HuH-7.5 (cell line): ENCODE measurements at places on chromosomes 2 and 18.

DNA sequence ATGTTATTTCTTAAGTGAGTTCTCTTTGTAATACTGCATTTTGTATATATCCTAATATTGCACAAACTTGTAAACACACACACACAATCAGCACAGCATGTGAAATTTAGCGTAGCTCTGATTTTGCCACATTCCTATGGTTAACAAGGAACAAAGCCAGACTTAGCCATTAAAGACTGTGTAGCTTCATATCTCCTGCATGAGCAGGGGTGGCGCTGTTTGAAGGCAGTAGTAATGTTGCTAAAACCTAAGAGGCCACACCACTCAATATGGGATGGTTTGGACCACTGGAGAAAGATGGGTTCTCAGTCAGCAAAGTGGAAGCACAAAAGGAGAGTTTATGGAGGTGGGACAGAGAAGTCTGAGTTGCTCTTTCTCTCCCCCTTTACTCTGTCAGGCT is 61.1 kb upstream of the RND3 start:
- DNase-seq: peak; percentile 41

- no peak for DNase-seq
Measured at GRCh38 chr2:240688553-240688919, 3.1 kb upstream of the AQP12A start.

DNA sequence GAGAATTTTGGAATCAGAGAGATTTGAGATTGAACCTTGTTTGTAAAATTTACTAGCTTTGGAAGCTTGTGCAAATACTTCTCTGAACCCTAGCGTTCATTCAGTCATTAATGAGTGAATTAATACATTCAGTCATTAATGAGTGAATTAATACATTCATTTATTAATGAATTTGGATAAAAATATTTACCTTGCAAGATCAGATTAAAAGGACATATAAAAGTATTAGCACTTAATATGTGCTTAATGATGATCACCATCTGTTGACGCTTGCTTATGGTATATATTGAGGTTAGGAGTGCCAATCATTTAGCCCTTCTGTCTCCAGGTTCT is 26.9 kb downstream of the EML4 start:
- no peak for DNase-seq

GRCh38 chr2:1721706-1722646 is 22.3 kb downstream of the PXDN start:
- DNase-seq: no peak

DNA sequence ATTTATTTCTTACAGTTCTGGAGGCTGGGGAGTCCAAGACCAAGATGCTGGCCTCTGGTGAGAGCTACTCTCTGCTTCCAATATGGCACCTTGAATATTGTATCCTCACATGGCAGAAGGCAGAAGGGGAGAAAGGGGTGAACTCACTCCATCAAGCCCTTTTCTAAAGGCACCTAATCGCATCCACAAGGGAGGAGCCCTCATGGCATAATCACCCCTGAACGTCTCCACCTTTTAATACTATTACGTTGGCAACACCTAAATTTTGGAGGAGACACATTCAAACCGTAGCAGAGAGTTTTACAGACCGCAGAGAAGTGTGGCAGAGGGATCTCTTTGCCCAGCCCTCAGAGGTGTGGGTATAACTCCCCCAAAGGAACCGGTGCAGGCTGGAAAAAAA is 142.6 kb upstream of the BCL2L11 start:
- DNase-seq: no peak

DNA sequence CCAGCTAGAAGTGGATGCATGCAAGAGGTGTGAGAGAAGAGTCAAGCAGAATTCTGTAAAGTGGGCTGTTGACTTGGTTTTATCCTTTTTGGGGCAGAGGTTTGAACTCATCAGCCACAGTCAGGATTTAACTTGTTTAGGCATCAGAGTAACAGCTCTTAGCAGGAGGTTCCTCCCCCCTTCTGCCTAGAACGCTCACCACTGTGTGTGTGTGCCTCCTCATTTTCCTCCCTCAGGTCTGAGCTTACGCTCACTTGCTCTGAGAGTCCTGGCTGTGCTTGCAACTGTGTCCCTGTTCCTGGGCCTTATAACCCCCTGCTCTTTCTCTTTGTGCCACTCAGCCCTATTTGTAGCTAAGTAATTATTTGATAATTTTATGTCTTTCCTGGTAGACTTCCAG is 167.9 kb downstream of the TMEM182 start:
- no peak for DNase-seq

DNA sequence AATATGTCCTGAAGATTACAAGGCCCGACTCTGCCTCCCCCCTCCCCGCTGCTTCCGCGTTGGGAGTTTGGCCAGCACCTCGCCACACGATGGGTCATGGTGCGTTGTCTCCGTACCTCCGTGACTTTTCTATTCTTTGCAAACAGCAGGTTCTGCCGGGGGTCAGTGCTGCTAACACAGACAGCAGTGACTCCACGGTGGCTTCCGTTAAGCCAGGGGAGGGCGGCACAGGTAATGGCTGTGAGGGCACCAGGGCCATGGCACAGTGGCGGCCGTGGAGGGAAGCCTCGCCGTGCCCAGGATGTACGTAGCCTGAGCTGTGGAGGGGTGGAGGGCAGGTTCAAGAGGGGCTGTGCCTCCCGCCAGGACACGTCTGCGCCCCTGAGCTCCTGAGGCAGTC is 115.5 kb downstream of the NFATC1 start:
- DNase-seq: no peak

DNA sequence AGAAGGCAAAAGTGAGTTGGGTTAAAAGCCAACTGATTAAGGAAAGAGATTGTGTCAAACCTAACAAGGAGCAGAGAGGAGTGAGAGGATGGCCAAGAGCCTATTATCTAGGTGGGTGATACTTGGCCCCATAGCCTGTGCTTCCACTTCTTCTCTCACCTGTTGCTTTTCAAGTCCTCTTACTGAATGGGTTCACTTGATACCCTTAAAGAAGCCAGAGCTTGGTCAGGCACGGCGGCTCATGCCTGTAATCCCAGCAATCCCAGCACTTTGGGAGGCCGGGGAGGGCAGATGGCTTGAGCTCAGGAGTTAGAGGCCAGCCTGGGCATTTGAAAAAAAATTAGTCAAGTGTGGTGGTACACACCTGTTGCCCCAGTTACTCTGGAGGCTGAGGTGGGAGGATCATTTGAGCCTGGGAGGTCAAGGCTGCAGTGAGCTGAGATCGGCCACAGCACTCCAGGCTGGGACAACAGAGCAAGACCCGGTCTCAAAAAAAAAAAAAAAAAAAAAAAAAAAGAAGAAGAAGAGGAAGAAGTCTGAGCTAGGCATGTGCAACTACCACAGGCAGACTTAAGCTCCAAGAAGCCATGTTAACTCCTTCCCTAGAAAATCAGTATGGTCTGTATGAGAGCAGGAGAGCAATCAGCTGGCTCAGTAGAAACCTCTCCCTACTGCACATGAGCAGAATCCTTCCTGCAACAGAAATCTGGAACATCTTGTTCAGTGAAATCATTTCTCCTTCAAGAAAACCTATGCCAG is 28.4 kb upstream of the ME2 start:
- no peak for DNase-seq

DNA sequence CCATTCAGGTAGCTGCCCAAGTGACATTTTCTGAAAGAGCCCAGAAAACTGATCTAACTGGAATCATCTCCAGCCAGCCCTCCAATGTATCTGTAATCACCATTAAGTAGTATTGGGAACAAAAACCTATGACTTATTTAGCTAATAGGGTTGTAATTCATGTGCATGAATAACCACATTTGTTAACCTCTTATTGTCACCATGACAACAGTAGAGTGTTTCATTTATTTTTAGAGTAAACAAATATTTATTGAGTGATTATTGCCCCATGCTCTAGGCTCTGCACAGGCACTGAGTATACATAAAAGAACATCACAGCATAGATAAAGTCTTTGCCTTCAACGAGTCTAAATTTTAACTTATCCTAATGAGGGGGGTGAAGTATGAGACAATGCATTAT is 265.4 kb upstream of the UBE2E3 start:
- no peak for DNase-seq

DNA sequence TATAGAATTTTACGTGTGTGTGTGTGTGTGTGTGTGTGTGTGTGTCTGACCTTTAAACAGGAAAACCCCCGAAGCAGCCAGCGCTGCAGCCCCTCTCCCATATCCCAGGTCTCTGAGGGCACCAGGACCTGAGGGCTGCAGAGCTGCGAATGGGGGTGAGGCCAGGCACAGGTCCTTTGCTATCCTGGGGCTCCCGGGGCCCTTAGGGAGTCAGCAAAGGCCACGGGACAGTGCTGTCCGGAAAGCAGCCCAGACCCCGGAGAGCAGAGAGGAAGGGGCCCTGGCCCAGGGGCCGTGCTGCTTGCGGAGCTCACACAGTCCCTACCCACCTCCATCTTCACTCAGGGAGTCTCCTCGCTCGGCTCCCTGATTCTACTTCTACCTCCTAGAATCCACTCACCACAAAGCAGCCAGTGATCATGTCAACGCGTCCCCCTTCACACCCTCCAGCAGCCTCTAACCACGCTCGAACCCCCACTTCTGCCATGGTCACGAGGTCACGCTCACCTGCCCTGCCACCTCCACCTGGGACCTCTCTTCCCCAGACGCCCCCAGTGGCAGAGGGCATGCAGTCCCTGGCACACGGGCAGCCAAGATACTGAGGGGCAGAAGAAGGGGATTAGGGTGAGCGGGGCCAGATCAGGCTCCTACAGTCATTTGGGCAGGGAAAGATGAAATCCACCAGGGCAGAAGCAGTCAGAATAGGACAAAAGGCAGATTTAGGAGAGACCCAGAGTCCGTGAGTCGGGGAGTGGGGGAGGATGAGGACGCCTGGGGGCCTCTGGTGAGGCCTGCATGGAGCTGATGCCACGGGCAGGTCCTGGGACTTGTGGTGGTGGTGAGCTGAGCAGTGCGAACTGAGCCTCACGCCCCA is 86.7 kb downstream of the USP40 start:
- no peak for DNase-seq

DNA sequence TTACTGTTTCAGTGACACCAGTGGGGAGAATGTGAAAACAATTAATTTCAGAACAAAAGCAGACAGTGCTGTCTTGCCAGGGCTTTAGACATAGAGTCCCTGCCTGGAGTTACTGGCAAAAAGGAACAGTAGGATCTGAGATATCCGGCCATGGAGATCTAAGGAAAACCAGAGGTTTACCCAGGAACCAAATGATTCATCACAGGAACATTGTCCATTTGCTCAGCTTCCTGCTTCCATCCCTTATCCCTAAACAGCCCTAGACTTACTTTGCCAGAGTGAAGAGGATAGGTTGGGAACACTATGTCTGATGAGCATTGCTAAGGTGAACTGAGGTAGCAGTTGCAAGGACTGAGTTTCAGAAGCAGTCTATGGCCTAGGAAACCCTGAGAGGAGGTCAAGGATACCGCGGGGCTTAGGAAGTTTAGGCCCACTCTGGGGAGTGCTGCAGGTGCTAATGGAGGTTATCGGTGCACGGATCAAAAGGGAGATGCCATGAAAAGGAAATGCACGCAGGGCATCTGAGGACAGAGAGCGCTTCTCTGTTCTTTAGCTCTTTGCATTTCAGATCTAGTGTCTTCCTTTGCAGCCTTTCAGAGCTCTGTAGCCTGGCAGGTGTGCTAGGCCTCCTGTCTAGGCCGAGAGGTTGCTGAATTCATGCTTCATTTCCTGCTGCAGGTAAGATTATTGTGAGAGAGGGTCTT is 223.9 kb downstream of the CDCA7 start:
- no peak for DNase-seq

GRCh38 chr2:164960159-164960558 is 4.8 kb upstream of the SLC38A11 start:
- DNase-seq: no peak

DNA sequence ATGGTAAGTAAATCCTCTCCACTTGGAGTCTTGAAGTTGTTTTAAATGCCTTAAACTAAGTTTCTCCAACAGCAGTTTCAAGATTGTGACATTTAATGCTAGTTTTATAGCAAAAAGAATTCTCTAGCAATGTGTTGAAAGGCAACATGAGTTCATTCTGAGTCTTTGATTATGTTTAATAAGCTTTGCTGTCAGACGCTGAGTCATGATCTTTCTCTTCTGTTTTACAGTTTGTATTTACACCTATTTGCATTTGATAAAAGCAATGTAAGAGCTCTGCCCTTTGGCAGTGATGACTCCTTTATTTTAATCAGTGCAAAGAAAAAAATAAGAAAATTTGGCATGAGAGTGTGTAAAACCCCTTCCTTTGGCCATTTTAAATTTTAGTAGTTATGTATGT is 497.7 kb downstream of the STK39 start:
- no peak for DNase-seq

DNA sequence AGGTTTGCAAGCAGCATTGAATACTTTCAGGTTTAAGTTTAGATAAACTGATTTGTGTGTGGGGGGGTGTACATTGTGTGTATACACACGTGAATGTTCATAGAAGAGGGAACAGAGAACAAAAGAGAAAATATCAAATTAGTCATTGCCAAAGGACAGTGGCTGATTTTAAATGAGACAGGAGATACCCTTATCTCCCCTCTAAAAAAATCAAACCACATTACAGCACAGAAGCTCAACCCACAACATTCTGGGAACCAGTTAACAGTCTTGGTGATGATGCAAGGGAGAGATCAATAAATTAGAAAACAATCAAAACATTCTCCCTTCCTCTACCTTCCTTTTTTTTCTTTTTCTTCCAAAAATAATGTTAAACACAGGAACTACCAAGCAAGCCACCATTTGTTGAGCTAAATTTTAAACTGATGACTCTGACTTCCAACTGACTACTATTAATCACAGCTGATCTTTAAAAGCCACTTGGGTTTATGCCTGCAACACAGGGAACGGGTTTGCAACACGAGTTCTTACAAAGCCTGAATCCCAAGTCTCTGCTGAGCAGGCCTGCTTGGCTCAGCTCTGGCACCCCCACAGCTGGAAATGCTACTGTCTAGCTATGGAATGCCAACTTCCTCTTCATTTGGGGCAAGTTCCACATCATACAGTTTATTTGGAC is 119.2 kb upstream of the ACVR1C start:
- no peak for DNase-seq

GRCh38 chr2:55581874-55582547 is 35.4 kb downstream of the PPP4R3B start:
- no peak for DNase-seq
